ENCODE measurements at places on chromosomes 2 and 18.

GRCh38 chr2:175036582-175037018 lies 31.4 kb upstream of the CHN1 start:
- DNase-seq = no peak

GRCh38 chr2:4973973-4974372 lies 718.2 kb upstream of the SOX11 start:
- DNase-seq = no peak

- DNase-seq = no peak
Observed at GRCh38 chr2:231198291-231199173, at the start of gene ARMC9. Gene ARMC9 (plus strand): TSS chr2:231198631. CDS start chr2:231206239, 7,608 bp downstream.

DNA sequence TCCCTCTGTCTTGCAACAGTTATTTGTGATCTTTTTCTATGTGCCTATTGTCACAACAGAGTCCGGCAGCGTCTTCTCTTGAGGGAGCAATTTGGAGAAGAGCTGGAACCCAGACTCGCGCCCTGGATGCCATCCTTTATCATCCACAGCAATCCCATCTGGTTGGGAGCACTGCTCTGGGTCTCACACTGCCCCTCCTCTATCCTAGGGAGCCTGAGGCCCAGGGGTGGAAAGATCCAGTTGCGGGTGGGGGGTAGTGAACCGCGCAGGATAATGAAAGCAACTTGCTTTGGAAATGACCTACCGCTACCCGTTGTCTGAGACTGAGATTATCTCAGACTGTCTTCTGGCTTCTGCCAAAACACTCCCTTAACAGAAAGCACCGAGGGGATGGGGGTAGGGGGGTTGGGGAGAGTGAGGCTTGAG lies 713 bp downstream of the WBP1 start:
- no peak for DNase-seq

DNA sequence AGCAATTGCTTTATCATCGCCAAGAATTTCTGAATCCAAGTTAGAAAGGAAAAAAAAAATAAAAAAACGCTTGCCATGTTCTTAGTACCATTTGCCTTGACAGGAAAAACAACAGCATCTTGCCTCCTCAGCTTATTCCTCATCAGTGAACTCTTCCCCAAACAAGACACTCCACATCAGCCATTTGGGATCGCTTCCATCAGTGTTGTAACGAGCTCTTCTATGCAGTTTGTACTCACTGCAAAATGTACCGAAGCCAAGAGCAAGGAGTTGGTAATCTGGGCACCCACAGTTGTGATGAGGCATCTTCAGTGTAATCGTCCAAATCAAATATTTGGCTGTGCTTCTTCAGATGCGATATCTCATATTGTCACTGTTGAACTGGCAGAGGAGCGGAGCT lies 503.7 kb downstream of the TMEM182 start:
- no peak for DNase-seq

DNA sequence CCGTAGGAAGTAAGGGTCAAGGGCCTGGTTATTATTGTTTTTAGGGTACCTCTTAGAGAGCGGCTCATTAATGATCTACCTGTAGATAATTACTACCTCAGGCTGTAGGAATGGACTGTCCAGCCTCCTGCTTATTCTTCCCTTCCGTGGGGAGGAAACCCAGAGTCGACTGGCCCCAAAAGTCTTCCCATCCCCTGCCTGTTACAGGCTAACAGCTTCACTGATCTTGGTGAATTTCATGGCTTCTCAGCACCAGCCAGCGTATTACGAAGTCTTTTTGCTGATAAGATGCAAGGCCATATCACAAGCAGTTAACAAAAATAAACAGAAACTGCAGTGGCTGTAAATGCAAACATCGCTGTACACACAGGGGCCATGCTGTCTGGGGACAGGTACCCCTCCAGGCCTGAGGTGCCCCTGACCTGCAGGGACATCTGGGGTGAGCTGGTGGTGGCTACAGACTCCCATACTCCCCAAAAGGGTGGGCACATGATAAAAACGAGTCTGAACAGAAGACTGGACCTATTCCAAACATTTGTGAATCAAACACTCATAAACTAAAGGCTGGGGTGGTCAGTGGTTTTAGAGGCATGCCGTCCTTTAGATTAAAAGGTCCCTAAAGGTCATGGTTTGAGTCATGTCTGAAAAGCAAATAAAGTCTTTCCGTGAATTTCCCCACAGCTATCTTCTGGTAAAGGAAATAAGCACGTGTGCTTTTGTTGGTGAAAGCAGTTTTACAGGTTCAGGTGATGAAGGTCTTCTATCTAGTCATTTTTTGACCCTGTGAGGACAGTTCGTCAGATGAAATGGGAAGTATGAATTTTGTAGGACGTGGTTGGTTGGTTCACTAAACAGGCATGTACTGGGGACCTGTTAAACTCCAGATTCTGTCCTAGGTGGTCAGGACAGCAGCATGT lies 36.7 kb downstream of the TTC39C start:
- no peak for DNase-seq

DNA sequence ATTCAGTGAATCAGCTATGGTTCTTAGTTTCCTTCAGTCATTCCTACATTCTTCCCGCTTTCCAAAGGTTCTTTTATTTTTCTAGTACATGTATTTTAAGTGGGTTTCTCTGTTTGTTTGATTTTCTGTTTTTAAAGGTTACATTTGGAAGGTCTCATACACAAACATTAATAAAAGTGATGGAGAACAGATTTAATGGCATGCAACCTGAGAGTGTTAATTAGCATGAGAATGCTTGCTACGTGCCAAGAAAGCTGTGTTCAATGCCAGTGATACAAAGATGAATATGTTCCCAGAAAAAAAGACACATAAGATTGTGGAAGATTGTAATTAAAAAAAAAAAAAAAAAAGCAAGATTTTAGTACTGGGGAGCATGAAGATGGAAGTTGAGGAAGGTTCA lies 61.8 kb upstream of the CDC42EP3 start:
- DNase-seq = no peak

DNA sequence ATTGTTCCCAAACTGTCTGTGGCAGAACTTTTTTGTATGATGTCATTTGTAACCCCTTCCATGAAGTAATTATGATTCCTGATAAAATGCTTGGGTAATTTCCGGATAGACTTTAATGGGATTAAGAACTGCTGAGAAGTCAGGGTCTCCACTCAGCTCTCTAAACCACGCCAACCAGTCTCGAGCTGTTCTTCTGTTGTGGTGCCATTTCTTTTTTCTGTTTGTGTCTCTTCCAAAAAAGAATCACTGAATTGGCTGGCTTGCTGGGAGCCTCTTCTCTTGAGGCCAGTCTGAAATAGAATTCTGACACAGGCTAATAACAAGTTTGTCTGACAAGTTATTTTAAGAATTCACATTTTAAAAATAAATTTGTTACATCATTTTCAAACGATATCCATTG lies 198.9 kb downstream of the BCL2 start:
- DNase-seq = no peak

DNA sequence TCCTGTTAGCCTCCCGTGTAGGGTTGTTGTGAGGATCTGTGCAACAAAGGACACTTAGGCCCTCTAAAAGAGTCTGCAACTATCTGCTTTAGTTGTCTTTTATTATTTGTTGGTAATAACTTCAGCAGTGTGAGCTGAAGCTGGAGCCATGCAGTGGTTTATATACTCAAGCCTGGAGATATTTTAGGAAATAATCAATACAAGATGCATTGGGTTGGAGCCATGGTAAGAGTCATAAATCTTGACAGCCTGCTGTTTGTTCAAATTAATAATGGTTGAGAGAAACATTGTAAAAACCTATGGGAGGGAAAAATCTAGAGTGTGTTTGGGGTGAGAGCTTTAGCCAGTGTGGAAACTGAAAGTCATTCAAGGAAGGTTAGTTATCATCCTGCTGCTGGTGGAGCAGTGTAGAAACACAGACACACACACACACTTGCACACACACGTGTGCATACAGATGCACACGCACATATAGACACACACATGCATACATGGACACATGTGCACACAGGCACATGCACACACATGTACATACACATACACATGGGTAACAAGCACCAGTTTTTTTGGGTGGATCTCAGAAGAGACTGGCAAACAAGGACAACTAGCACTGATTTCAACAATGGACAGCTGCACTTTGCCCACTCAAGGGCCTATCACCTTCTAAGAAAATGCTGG lies 51.0 kb downstream of the ACOXL start:
- DNase-seq = no peak

DNA sequence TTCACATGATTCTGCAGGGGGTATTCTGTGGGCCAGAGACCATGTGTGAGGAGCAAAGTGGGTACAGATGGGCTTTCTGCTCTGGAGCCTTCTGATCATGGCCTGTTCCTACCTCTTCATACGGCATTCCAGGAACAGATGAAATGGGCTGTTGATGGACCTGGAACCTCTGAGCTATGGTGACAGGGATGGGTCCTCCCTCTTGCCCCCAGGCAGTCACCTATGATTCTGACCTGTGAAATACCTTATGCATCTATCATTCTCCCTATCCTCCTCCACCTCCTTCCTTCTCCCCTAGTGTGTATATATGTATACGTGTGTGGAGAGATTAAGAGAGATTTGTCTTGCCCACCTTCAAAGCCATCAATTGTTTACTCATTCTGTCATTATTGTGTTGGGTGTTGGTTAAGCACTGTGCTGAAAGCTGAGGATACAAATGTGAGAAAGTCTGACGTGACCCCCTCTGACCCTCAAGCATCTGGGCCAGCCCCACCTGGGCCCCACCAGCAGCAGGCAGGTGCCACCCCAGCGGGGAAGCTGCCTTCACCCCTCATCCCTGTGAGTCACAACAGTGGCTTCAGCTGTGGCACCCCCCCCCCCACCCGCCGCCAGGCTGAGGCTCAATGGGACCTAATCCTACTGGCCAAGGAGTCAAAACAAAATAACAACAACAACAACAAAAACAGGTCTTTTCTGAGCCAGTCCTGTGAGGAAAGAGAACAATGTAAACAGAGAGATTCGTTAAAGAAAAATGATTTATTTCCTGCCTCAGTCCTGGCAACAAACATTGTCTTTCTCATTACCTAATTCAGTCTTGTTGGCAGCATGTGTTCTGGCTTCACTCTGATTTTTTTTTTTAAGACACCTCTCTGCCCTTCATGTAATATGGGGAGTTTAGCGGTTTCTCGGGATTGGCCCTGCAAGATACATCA lies 103.8 kb upstream of the CDC42EP3 start:
- no peak for DNase-seq

DNA sequence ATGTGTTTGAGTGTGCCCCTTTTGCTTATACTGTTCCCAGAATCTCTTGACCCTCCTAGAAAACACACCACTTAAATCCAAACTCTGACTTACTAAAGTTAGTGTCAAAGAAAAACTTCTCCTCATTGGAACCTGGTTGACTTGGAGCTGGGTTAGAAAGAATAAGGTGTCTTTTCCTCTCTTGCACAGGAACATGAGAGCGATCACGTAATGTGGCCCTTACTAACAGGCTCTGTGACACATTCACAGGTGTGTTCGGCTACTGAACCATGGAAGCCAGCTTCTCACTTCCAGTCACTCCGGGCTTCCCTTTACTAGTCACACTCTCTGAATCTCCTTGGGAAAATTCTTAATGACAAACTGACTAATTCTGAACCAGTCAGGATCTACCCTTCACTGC lies 5.4 kb upstream of the POU3F3 start:
- no peak for DNase-seq

DNA sequence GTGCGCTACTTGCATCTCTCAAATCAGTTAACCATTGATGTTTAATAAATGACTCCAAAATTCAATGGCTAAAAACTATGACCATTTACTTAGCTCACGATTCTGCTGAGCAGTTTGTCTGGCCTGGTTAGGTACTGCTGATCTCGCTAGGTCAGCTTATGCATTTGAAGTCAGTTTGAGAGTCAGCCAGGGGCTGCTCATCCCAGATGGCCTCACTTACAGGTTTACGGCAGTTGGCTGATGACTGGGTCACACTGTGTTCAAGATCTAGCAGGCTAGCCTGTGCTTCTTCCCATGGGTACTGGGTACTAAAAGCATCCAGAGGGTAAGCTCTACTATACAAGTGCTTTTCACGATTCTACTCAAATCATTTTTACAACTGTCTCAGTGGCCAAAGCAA lies 122.1 kb downstream of the DLGAP1 start:
- DNase-seq = no peak

DNA sequence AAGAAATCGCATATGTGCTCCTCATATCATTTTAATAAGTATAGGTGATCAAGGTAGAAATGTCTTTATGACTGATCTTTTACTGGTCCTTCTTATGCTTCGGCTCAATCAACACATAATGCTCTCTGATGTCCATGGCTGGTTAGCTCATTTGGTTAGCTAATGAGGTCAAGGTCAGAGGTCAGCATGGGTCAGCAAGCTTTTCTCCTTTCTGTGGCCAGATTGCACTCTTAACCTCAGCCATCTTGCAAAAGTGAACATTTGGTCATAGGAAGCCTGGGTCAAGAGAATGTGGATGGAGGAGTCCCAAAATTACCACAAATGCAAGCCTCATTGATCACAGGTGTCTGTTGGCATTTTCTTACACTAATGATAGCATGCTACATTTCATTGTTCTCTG lies 35.4 kb upstream of the DARS1 start:
- no peak for DNase-seq

DNA sequence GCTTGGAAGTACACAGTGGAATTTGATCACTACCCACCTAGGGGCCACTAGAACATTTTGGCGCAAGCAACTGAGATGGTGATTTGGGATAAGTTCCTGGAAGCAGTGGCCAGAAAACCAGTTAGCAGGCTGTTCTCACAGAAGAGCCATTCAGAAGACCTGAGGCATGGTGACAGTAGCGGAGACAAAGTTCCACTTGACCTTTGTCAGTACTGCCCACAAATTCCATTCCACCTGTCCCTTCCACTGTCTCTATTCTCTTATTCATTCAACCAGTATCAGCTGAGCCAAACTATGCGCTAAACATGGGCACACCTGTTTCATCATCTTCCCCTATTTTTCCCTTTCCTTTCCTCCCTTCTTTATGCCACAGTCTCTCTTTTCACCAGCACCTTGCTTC lies 59.2 kb upstream of the PPP1CB start:
- no peak for DNase-seq

- no peak for DNase-seq
Observed at GRCh38 chr18:61333746-61334490, 688 bp downstream of the CDH20 start.

GRCh38 chr2:172896661-172897081 lies 161.0 kb downstream of the RAPGEF4 start:
- DNase-seq = no peak

GRCh38 chr2:97952357-97952756 lies 43.4 kb downstream of the TMEM131 start:
- no peak for DNase-seq

GRCh38 chr2:122863532-122863931 lies 1108.1 kb downstream of the TSN start:
- DNase-seq = no peak

DNA sequence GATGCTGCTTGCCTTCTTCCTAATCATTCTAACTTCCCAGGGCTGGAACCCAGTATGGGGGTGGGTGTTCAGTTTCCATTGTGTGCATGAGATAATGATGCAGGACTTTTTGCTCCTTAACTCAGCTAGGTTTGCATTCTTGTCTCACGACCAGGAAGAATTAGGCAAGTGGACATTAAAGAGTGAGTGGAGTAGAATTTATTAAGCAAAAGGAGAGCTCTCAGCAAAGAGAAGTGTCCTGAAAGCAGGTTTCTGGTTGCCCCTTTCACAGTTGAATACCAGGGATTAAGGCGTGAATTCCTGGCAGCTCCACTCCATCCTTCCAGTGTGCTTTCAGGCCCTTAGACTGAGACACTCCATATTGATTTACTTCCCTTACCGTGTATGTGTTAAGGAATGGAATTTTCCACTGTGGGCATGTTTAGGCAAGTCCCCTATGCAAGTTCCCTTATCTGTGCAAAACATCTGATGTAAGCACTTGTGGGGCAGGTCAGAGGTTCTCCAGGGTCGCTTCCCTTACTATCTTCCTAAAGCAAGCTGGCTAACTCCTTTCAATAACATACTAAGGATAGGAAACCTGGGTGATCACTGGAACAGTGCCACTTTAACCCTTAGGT lies 126.5 kb downstream of the GPR39 start:
- no peak for DNase-seq

GRCh38 chr2:199862788-199863187 lies 11.8 kb upstream of the FTCDNL1 start:
- DNase-seq = no peak
